ENCODE measurements at places on chromosomes 6 and 20.

DNA sequence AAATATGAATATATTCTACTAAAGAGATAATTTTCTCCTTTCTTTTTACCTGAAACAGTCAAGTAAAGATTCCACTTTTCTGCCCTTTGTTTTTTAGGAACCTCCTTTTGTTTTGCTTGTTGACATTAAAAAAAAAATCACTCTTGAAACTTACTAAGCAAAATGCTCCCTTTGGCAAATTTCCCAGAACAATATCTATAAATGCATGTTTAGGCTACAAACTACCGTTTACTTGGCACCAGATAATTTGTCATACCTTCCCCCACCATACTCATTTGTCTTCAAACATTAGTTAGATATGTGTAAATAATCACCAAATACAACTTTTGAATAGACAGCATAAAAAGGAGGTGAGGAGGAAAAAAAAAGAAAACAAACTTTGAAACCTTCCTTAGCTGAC is 604.7 kb downstream of the RFPL4B start:
- DNase-seq: no peak

DNA sequence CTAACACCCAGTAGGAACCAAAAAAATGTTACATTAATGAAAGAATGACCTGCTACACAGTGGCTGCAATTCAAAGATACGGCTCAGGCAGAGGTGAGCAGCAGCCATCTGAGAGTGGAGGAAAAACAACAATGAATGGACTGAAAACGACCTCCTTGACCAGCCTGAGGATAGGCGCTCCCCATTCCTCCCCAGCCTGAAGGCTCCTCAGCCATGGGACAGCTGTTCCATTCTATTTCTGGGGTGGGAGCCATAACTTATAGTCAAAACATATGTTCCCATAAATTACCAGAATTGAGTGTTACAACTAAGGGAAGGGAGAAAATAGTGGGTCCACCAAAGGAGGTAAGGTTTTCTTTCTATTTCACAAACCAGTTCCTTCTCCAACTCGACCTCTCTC is 27.2 kb downstream of the FYN start:
- DNase-seq: no peak

DNA sequence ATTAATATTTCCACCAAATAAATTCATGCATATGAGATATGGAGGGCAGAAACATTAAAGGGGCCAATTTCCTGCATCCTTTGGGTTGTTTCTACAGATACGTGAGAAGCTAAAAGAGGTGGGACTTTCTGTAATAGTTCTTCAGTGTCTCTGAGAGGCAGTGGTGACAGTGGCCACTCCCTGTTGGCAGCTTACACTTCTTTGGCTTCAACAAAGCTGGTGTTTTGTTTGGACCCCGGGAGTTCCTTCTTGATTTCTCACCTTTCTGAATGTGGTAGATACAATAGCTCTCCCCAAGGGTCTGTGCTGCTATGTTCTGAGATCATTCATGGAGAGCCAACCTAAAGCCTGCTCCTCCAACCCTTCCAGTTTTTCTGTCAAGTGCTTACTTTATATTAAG is 7.8 kb downstream of the PLCB1 start:
- DNase-seq: no peak

- DNase-seq: no peak
Observed at GRCh38 chr20:10641467-10641866, 32.3 kb downstream of the JAG1 start.

GRCh38 chr6:21123507-21124436 is 469.8 kb upstream of the SOX4 start:
- no peak for DNase-seq

DNA sequence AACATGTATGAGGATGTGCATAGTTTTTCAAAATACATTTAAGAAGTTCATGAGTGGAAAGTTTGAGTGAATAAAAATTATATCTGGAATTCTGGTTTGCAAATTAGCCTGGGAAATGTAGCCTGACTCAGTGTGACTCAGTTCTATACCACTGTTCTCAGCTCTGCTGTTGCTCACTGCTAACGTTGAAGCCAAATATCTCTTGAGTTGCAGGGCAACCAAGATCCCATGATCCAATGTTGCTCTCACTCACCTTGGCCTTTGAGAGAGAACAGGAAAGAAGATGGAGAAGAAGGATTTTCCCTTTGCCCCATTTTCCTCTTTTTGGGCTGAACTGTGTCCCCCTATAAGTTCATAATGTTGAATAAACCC is 28.9 kb downstream of the PSMB9 start:
- DNase-seq: no peak

DNA sequence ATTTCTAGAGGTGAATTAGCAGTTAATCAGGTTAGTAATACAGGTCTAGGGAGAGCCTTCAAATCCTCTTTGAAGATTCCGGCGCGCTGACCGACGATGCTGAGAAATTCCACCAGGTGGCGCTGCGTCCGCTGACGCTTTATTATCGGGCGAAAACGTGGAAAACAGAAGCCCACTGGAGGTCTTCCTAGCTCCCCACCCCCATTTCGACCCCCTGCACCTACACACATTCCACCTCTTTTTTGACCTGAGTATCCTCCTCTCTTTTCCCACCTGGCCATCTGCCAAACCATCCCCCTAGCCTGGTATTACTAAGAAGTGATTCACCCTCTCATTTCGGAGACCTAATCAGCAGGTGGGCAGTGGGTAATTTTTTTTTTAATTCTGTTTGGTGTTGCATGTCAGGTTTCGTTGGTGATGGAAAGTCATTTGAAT is 65.4 kb upstream of the RIN2 start:
- DNase-seq: peak; percentile 44

- no peak for DNase-seq
Observed at GRCh38 chr6:151975795-151976194, 168.3 kb downstream of the ESR1 start.

- no peak for DNase-seq
Observed at GRCh38 chr20:57638895-57639236, 18.6 kb upstream of the ZBP1 start.

- no peak for DNase-seq
Observed at GRCh38 chr6:113854531-113855499, 2.3 kb upstream of the MARCKS start.

DNA sequence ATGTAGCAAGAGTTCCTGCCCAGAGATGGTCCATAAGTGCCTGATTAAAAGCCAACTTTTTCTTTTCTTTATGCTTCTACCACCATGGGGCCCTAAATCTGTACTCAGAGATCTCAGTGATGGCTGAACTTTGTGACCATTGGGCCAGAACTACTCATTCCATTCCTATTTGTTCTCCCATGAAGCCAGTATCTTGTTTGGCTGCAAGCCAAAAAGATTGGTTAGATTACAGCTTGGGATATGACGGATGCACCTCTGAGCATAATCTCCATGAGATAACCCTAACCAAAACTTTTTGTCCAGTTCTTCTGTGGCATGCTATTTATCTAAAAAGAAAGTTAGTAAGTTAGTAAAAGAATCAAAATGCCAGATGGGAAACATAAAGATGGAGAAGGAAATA is 72.2 kb downstream of the PLCB4 start:
- DNase-seq: no peak

- DNase-seq: no peak
Observed at GRCh38 chr20:51412951-51413481, 129.5 kb downstream of the NFATC2 start.

DNA sequence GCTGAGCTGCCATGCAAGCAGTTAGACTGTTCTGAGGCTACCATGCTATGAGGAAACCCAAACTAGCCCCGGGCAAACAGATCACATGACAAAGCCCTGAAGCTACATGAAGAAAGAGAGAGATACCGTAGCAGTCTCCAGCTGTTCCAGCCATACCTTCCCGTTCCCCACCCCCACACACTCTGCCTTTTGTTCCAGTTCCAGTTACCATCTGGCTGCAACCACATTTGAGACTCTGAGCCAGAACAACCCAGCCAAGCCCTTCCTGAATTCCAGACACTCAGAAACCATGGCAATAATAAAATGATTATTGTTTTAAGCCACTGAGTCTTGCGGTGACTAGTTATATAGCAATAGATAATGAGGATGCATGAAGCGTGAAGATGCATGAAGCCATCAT is 28.3 kb downstream of the RIN2 start:
- no peak for DNase-seq

- DNase-seq: no peak
Observed at GRCh38 chr6:106146852-106147351, 60.8 kb downstream of the PRDM1 start.

GRCh38 chr6:77318256-77318655 is 145.0 kb downstream of the HTR1B start:
- DNase-seq: no peak

DNA sequence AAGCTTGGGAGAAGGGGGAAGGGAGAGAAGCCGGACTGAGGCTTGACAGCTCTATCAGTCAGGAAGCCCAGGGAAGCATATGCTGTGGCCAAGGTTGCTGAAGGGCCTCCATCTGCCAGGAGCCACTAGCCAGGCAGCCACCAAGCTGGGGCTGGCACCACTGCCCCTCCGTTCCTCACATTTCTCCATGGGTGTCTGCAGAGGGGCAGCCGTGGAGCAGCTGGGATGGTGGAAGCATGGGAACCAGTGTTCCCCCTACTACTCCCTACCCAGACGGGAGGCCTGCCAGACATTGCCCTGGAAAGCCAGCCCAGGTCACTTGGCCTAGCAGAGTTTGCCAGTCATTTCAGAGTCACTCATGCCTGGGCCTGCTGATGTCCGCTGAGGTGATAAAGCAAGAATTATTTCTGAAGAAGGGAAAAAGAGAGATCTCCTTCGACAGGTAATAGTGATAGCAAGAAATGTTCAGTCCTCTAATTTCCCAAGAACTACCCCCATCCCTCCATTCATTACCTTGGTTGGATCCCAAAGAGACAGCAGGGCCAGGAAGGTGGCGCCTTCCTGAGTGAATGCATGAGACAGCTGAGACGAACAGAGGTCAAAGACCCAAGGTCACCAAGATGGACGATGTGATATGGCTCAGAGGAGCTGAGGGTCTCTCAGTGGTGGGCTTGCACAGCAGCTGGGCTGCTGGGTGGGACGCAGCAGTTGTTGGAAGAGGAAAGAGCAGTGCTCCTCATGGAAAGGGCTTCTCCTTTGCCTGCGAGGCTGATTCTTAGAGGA is 21.9 kb downstream of the SNPH start:
- DNase-seq: no peak

DNA sequence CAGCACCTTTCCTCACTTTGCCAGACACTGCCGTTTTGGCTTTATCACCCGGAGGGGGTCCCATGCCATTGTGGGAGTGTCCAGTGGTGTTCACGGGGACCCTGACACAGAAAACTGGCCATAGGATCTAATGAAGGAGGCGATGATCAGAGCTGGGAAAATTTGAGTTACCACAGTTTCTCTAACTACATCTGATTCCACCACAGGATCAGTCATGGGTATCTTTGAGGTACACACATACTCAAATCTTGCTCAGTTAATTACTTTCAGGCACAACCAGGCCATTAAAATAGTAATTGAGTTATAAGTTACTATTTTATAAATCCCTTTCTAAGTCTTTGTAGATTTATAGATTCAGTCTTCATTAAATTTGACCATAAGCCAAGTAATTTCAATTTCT is 215.1 kb downstream of the PRL start:
- DNase-seq: no peak

DNA sequence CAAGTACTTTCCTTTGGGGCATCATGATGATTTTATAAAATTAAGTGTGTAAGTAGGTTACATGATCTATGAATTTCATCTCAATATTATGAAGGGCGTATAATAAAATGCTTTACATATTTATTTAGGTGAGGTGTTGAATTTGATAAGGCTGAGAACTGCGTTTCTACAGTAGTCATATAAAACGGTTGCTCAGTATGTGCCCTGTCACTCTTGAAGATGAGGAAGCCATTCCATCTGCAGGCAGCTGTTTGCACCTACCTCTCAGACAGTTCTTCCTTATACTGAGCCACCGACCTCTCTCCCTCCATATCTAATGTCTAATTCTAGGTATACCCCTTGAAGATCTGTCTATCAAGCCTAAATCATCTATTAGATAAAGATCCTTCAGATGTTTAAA is 16.1 kb downstream of the NCOA7 start:
- no peak for DNase-seq

DNA sequence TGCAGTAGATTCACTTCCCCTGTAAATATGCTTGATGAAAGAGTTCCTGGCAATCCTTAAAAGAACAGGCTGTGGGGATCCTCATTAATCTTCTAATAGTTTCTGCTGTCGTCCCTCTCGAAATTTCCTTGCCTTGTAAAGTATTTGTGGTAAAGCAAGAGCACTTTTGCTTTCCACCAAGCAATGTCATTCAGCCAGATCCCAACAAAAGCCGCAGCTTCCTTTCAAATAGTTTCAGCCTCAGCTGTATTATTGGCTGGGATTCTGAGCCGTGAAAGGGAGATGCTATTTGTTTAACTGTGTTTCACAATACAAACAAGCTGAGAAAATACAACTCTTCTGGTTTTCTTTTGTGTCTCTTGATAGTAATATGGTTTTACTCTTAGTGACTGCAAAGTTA is 48.9 kb upstream of the EPHA7 start:
- no peak for DNase-seq

GRCh38 chr6:45275358-45275757 is 52.8 kb upstream of the RUNX2 start:
- no peak for DNase-seq

- DNase-seq: no peak
Observed at GRCh38 chr20:1757072-1757471, 99.5 kb upstream of the SIRPG start.

GRCh38 chr6:157656437-157656997 is 166.5 kb upstream of the SNX9 start:
- DNase-seq: no peak

DNA sequence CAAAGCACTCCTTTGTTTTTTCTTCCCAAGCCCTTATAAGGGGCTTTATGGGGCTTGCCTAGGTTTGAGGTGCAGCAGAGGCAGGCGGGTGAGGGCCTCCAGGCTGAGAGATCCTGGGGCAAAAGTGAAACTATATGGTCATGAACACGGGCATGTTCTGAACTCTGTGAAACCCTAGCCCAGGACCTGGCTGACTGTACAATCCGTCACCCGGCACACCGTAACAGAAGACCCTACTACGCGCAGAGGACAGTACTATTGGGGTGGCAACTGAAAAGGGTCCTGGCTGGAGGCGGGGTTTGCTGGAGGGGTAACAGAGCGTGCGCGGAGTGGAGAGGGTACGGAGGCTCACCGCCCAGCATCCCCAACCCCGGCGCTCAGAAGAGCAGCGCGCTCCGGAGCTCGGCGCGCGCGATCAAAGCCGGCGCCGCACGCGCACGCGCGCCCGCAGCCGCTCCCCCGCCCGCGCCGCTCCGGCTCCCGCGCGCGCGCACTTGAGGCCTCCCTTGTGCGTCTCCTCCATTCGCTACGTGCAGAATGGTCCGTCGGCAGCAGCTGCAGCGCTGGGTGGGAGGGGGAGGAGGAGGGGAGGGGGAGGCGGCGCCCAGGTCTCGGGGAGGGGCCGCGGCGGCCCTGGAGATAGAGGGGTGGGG is 54.2 kb downstream of the MRPL14 start:
- DNase-seq: peak; percentile 96

GRCh38 chr6:168070804-168071203 is 8.2 kb downstream of the FRMD1 start:
- no peak for DNase-seq

DNA sequence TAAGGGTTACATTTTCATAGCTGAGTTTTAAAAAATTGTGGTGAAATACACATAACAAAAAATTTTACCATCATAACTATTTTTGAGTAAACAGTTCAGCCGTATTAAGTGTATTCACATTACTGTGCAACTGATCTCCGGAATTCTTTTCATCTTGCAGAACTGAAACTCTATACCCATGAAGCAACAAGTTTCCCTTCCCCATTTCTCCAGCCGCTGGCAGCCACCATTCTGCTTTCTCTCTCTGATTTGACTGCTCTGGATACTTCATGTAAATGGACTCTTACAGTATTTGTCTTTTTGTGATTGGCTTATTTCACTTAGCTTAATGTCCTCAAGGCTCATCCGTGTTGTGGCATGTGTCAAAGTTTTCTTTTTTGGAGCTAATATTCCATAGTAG is 341.6 kb downstream of the QKI start:
- no peak for DNase-seq
